Stimulated activated naive CD8-positive, alpha-beta T cell treated with anti-CD3 and anti-CD28 coated beads, Interleukin-15, Interleukin-2, amounts not matched to agents 100 U/mL and 50 U/mL, for 24 hours (primary cell): ENCODE measurements at places on chromosomes 3 and 15.

GRCh38 chr3:15982667-15983196 is 185.0 kb upstream of the ANKRD28 start:
- no peak for DNase-seq

- DNase-seq, result no peak
Measured at GRCh38 chr3:179949869-179950268, 86.9 kb downstream of the PEX5L start.

- no peak for DNase-seq
Measured at GRCh38 chr3:24254649-24255048, 240.0 kb downstream of the THRB start.

DNA sequence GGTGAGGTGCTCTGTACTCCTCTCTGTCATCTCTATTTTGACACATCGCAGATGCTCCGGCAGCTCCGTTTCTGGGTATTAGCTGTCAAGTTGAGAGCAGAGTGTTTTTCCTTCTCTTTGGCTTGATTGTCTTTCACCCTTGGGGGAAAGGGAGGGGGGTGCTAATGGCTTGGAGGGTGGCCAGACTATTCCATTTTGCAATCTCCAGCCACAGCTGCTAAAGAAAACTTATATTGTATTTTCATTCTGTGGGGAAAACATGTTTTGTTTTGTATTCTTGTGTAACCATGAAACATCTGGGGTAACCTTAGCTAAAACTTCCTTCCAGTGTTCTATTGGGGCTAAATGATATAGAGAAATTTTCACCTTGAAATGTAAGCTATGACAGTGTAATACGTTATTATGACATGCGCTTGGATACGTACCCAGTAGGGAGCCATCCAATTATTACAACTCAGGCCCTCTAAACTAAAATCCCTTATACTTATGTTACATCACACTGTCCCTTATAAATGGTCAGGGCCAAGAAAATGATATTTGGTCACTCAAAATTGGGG is 14.0 kb upstream of the LARP6 start:
- DNase-seq, result no peak

- peak; percentile 37 for DNase-seq
Measured at GRCh38 chr3:113698956-113699355, 2.5 kb upstream of the USF3 start.

DNA sequence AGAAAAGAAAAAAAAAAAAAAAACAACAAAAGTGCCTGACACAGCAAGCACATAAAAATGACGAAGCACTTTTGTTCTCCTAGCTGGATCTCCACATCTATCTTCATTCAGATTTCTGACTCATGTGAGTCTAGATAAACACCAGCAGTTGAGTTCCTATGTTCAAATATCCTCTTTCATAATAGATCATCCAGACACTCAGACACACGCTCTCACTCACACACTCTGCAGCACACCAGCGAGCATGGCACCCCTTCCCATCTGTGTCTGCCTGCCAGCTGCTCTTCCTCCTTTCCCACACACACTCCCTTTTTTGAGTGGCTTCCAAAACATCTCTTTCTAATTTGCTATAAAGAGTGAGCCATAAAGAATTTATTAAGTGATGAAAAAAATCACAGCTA is 19.8 kb upstream of the CELF6 start:
- no peak for DNase-seq

GRCh38 chr3:97658668-97659285 is 105.8 kb upstream of the ARL6 start:
- DNase-seq, result no peak

GRCh38 chr3:29484633-29485032 is 203.8 kb downstream of the RBMS3 start:
- DNase-seq, result no peak

- no peak for DNase-seq
Measured at GRCh38 chr3:122421101-122421500, 5.2 kb upstream of the WDR5B start.

- DNase-seq, result no peak
Measured at GRCh38 chr3:17730318-17730967, 12.0 kb downstream of the TBC1D5 start.

- DNase-seq, result no peak
Measured at GRCh38 chr3:37979541-37980461, 10.8 kb upstream of the VILL start.

DNA sequence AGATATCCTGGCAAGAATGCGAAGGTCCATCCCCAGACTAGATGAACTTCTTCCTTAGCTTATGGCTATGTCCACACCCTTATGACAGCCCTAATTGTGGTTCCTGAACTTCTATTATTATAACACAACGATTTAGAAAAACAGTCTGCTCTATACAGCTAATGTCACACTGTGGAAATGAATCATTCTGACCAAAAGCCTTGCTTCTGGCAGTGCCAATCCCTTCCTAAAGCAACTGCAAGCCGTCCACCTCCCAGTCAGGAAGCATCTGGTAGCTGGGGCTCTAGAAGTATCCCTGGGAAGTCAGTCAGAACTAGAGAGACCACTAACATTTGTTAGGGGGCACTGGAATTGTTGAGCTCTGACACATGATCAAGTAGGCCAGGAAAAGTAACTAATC is 45.0 kb downstream of the MYO5A start:
- no peak for DNase-seq

DNA sequence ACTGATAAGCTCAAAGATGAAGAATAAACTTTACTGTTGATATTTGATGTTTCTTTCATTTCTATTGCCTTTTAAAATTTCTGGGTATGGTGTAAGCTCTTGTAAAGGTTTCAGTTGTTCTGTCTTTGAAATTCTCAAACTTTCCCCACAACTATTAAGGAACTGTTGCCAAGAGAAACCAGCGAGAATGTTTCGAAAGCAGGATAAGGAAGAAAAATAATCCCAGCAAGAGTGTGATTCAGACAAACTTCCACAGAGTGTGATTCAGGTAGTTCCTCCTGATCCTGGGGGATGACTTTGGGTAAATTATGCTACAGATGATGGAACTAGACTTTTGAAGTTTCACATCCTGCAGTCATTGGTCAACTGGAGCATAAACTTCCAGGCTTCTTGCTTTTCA is 632.0 kb downstream of the NSUN3 start:
- no peak for DNase-seq
